ENCODE measurements at places on chromosomes 1 and 21.

GRCh38 chr21:42745511-42746239 lies 92.3 kb downstream of the PDE9A start:
- no peak for DNase-seq

DNA sequence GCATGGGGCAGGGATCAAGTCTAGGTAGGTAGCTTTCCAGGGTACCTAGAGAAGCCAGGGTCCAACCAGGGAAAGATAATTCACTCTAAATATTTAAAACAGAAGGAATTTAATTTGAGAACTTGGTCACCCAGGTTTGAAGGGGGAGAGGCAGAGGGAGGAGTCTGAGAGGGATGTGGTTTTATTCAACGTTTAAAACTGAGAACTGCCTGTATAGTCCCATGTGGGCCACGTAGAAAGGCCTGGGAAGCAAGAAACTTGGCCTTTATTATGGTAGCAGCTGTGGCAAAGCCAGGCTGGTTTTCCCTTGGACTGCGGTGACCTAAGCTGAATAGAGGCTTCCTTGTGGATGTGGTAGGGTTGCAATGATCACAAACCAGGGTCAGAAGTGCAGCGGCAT lies 42.0 kb upstream of the DUSP10 start:
- no peak for DNase-seq

GRCh38 chr1:22857661-22858060 lies 115.0 kb downstream of the LACTBL1 start:
- no peak for DNase-seq

- peak; percentile 31 for DNase-seq
These were observed 2.6 kb downstream of the KCNA3 start for GRCh38 chr1:110672001-110672752.

GRCh38 chr1:30816211-30817076 lies 58.9 kb upstream of the LAPTM5 start:
- peak; percentile 88 for DNase-seq

- peak; percentile 96 for DNase-seq
These were observed 10.2 kb upstream of the IFI16 start for GRCh38 chr1:158999316-159000069.

DNA sequence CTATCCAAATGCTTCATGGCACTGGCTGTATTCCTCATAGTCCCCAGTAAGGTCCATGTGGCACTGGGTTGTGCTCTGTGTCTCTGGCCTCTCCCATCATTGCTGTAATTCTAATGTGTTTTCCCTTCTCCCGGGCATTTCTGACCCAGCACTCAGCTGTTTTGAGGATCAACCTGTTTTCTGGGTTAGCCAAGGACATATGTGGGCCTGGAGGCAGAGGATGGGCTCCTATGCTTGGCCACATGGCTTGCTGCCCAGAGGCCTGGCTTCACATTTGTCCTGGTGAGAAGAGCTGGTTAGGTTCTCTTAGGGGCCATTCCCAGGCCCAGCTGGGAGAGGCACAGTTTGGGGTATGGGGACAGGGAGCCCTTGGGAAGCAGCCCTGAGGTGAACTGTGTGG lies 103.1 kb downstream of the FAM78B start:
- no peak for DNase-seq

GRCh38 chr1:89692601-89693521 lies 59.9 kb downstream of the LRRC8C start:
- DNase-seq = no peak

GRCh38 chr1:238489006-238489405 lies 598.3 kb upstream of the ZP4 start:
- DNase-seq = no peak

DNA sequence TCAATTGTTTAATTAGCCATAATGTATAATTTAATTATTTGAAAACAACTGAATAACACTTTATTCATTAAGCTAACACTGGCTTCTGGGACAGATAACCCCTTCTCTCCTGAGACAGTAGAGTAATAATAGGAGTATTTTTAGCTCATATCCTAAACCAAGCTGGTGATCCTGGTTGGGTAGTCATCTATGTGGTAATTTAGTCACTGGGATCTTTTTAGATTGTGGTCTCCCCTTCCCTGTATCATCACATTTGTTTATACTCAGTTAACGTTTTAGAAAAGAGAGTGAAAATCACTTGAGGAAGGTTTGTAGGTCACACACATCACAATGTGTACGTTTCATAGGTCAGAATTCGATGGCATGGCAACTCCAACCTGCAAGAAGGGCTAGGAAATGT lies 1356.6 kb upstream of the ADGRL2 start:
- no peak for DNase-seq

DNA sequence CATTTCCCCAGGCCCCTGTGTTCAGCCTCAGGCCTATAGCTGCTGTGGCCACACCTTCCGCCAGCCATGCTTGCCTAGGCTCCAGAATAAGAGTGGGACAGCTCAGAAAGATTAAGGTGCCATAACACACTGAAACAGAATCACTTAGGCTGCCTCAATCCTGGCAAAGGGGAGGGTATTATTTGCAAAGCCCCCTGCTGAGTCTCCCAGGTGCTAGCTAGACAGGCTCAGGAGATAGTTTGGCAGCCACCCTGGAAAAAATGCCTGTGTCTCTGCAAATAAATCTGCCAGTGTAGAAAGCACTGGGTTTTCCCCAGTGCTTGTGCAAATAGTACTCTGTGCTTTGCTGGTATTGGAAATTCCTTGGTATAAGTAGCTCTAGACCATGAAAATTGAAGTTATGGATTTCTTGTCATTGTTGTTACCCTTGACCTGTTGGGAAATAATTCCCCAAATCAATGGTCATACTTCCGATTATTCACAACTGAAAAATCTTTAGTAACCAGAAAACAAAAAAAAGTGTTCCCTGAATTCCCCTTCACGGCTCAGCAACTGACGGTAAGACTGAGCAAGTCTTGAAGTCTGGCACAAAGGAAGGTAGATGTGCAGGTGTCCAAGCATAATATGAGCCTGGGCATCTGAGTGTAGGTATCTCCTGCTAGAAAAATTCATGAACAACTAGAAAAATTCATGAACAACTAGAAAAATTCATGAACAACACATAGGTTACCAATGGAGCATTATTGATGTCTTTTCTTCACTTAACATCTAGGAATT lies 56.9 kb downstream of the PROX1 start:
- no peak for DNase-seq

- no peak for DNase-seq
These were observed 27.6 kb downstream of the NMNAT2 start for GRCh38 chr1:183390561-183390960.

GRCh38 chr1:66446261-66447001 lies 87.5 kb upstream of the SGIP1 start:
- peak; percentile 80 for DNase-seq

GRCh38 chr1:111733183-111733991 lies 5.8 kb downstream of the INKA2 start:
- DNase-seq = peak; percentile 96

- DNase-seq = peak; percentile 91
These were observed 77.7 kb downstream of the TOMM20 start for GRCh38 chr1:235050911-235051360.

DNA sequence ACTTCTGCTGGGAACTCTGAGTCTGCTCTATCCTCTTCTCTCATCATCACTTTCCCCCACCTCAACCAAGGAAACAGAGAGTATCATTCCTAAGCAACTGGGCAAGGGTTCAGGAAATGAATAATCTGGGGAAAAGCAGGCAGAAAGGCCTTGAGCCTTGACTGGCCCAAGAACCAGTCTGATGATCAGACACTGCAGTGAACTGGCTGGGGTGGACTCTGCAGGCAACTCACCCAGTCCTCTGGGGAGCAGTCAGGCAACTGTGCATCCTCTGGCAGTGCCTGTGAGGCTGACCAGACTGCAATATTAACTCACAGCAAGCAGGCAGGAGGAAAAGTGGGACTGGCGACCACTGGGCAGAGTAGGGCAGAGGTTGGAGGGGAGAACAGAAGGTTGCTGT lies 991 bp downstream of the ANKRD35 start:
- DNase-seq = peak; percentile 91

DNA sequence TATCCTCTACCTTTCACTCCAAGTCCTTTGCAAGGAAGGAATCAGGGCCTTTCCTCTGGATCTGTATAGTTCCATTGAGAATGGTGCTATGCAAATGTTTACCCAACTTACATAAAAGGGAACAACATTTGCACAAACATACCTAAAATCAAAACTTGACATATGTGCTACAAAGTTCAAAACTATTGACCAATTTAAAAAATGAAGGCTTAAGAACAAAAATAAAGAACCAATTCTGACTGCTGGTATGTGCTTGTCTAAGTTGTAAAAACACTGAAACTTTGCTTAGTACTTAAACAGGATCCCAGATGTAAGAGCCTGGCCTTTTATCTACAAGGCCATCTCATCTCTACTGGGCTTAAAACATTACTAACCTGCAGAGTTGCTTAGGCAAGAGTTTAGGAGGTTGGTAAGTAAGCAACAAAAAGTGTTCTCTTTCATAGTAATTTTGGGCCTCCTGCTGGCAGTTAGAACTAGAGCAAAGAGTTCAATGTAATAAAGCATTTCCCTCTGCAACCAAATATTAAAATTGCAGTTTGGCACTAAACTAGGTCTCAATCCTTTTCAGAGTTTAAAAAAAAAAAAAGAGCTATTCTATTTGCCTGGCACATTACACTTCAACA lies 2.0 kb downstream of the SCMH1 start:
- DNase-seq = peak; percentile 71

DNA sequence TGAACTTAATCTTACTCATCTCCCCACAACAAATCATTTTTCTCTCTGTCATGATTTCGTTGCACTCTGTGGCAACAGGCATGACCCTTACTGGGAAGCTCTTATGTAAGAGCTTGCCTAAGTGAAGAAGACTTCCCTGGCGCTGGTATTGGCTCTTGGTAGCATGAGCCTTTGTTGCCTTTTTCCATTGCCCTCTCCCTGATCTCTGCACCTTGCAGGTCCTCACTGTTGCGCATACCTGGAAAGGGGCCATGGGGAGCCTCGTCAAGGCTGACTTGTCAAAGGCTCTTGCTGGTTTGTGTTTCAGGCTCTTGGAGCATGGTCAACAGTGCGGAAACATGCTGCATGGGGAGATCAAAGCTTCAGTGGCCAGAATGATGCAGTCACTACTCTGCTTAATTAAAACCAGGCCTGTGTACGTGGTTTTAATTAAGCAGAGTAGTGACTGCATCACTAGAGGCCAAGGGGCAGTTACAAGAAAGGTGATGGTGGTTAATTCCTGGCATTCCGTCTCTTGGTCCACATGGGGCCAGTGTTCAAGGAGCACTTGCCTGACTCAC lies 141.3 kb downstream of the SPATA46 start:
- DNase-seq = peak; percentile 98

GRCh38 chr1:11229203-11229602 lies 33.1 kb downstream of the MTOR start:
- no peak for DNase-seq

DNA sequence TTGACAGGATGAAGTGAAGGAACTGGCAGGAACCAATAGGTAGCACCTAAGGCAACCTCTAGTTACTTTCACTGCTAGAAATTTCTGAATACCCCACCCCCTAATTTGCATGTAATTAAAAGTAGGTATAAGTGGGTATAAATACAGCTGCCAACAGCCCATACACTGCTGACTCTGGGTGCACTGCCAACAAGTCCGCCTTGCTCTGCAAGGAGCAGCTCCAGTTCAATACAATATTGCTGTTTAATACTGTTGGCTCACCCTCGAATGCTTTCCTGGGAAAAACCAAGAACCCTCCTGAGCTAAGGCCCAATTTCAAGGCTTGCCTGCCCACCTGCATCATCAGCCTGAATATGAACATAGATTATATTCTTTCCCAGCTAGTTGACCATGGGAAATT lies 981.9 kb downstream of the ADGRL2 start:
- no peak for DNase-seq

DNA sequence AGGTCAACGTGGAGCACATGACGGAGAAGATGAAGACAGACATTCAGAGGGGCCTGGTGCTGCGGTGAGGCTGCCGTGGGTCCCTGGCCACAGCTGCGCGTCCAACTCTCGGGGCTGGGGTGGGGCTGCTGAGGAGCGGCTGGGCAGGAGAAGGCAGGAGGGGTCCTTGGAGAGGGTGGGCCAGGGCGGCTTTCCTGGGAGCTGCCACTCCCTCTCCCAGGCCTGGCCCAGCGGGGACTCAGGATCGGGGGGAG lies 14.4 kb downstream of the CFAP410 start:
- no peak for DNase-seq

- no peak for DNase-seq
These were observed 6.2 kb upstream of the ANKRD65 start for GRCh38 chr1:1427106-1427819.

DNA sequence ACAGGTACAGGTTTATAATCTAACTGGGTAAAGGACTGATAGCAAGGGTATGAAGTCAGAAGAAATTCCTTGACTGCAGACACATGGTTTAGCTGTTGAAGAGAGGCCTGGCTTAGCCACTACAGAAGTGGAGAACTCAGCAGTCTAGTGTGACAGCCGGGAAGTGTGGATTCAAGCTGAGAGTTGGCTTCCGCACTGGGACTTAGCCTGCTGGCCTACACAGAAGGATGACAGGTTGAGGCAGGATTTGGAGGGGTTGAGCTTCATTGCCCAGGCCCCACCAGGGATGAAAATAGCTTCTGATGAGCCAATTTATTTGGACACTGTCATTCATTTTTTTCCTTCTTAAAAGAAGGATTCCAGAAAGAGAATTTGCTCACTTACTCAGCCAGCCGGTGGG lies 284.4 kb downstream of the PCP4 start:
- DNase-seq = no peak

DNA sequence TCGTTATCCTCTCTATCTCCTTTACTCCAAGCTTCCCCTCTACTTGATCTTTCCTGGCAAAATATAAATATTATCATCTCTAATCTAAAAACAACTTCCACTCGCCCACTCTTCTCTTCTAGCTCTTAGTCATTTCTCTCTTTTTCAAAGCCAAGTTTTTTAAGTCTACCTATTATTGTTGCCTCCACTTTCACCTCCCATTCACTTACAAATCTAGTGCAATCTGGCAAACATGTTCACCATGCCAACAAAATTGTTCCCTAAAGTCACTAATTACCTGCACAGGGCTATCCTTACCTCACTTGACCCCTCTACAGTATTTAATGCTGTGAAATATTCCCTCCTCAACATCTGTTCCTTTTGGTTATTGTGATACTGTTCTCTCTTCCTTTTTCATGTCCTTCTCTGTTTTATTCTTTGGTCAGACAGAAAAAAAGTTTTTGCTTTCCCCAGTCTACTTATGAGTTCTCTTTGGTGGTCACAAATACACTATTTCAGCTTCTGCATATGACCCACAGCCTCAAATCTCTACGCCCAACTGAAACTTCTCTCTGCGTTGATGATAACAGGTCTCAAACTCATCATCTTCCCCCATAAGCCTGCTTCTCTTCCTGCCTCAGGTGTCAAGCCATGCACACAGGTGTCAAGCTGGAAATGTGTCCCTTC lies 31.9 kb upstream of the RAP1A start:
- no peak for DNase-seq

- DNase-seq = peak; percentile 31
These were observed 8.8 kb upstream of the CCDC27 start for GRCh38 chr1:3743421-3743820.

GRCh38 chr1:116934586-116935207 lies 25.0 kb downstream of the PTGFRN start:
- peak; percentile 34 for DNase-seq

Data from fibroblast of mammary gland (primary cell).